ENCODE measurements at places on chromosomes 5 and 9.

GRCh38 chr9:78196258-78196657 lies 39.6 kb upstream of the CEP78 start:
- DNase-seq = no peak

DNA sequence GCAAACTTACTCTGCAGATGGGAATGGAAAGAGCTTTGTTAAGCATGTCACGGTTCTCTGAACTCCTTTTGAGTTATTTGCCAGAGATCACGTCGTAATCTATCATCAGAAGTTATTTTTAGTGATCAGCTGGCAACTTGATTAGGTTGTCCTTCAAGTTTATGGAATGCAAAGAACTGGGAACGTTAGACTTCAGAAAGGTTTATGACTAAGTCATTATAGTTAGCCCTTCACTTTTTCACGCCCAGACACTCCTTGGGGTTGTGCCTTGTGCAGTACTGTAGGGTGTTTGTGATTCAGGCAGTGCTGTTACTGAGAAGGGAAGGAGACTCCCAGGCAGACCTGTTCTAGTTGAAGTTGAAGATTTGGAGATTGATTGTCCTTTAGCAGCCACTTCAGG lies 26.8 kb upstream of the PHF2 start:
- DNase-seq = no peak

- DNase-seq = peak; percentile 58
These were observed 12.4 kb downstream of the PTTG1 start for GRCh38 chr5:160434022-160434531.

DNA sequence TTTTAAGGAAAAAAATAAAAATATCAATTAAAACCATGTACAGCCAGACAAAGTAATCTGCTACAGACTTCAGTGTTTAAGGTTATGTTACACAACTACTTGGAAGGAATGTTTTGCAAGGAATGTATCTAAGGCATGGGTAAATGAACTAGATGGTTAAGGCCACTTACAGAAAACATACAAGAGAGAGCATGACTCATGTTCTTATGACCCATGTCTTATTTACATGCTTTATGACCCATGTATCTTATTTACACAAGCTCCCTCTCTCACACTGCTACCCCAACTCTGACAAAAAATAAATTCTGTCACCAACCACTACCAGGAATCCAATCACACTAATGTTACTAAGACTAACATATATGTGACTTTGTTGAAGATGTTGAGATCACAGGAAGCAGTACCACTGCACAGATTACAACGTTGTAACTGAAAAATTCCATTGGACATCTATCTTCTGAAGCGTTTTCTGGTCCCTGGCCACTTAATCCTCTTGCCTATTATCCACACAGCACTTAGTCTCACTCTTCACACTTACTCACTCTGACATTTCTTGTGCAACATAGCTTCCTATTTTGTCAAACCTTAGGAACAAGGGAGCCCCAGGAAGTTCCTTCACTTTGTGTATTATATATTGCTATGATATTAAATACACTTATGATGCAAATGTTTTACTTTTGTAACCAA lies 1630.1 kb upstream of the C9orf72 start:
- no peak for DNase-seq

DNA sequence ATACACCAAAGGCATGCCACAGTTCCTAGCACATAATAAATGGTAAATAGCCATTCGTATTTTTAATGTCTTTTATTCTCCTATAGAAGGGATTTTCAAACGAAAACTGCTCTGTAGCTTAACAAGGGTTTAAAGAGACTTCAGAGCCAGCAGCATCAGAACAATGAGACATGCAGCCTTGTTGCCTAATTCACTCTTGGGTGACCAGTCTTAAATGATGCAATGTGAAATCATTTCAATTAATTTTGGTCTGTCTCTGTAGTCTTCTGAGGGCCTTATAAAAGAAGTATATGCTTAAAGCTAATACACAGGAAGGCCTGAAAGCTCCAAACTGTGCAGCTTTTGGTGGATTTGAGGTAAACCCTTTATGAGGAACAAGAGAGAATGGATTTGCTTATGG lies 888.8 kb upstream of the WWC1 start:
- no peak for DNase-seq

GRCh38 chr5:82347201-82347865 lies 69.2 kb upstream of the RPS23 start:
- no peak for DNase-seq

- DNase-seq = no peak
These were observed 148.5 kb downstream of the SGCD start for GRCh38 chr5:156475182-156476157.

GRCh38 chr9:36603006-36603405 lies 30.3 kb downstream of the MELK start:
- DNase-seq = no peak

DNA sequence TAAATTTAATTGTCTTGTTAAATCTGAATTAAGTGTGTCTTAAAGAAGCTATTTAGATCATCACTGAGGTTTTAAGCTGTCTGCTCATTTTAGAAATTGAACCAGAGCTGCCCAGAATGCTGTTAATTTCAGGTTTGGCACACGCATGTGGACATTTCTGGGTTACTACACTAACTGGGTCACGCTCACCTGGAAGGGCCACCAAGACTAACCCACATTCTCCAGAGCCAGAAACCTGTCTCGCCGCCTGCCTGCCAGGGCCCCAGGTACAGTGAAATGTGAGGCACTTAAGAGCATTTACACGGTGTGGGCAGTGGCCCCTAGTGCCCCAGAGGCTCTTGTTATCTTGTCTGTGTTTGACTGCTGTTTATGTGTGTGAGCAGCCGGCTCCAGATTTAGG lies 46.6 kb downstream of the ATP10B start:
- DNase-seq = no peak

DNA sequence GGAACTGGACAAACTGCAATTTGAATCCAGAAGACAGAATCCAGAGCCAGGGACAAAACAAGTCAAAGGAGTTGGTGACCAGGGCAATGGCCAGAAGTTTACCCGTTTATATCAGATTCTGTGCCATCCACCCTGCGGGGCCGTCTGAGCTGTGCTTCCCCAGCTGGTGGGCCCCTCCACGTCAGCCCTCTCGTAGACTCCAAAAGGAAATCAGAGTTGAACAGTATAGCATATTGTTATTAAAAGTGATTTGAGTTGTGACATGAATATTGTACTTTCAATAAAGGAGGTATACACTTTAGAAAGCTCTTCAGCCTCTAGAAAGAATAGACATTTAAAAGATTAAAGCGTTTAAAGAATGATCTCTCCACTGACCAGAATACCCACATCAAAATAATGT lies 102.4 kb downstream of the NFIB start:
- no peak for DNase-seq

GRCh38 chr9:69895185-69895584 lies 74.6 kb downstream of the CFAP95 start:
- DNase-seq = no peak

DNA sequence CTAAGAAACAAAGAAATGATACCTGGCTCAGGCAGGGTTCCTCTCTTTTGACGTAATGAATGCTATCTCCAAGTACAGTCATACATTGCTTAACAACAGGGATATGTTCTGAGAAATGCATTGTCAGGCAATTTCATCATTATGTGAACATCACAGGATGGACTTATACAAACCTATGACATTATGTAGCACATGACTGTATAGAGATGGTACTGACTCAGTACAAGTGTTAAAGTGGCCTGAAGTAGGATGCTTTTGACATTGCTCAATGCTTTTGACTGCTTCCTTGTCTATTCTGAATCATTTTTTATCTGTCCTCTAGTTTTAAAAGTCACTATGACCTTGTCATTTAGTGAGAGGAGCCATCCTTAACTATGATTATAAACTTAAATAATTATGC lies 147.6 kb downstream of the NR2F1-AS1 start:
- no peak for DNase-seq

DNA sequence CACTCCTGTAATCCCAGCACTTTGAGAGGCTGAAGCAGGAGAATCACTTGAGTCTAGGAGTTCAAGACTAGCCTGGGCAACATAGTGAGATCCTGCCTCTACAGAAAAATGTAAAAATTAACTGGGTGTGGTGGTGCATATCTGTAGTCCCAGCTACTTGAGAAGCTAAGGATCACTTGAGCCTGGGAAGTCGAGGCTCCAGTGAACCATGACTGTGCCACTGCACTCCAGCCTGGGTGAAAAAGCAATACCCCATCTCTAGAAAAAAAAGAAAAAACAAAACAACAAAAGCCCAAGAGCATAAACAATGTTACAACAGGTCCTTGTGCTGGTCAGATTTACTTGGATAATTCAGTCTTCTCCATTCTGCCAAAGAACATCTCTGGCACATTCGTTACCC lies 44.3 kb upstream of the TGFBR1 start:
- no peak for DNase-seq

Data from CD4-positive, alpha-beta T cell treated with Interleukin-1 beta for 1 hour (primary cell).